ENCODE measurements at places on chromosomes 7 and 10.

DNA sequence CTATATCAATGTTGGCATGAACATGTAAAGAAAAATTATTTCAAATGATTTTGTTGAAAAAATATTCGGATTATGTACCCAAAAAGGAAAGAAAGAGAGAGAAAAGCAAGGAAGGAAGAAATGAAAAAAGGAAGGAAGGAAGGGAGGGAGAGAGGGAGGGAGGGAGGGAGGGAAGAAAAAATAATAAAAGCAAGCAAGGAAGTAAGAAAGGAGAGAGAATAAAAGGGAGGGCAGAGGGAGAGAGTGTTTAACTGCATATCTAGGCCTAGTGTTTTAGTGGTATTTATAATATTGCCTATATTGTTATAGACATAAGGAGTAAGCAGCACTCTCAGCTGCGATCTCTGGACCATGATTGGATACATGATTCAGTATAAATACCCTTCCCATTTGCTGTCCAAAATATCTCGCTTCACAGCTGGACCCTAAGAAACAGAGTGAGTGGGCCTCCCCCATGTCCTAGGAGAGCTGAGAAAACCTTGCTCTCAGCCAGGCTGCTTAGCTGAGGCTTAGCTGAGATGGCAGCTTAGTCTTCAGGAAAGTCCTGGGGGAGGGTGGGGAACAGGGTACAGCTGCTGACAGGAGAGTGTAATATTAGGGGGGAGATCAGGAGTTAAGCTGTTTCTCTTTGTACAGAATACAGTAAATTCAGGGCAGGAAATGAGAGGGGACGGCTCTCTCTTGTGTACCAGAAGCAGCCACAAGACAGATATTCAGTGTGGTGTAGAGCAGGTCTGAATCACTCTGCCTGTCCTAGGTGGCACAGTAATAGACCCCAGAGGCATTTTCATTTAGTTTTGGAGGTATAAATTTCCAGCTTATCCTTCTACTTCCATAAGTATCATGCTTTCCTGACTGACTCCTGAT lies 66.8 kb upstream of the TARP start:
- H3K4me3 ChIP-seq: no peak overlapping the region
- peak overlapping the region; percentile 34 for H3K27ac ChIP-seq

GRCh38 chr10:129365767-129366402 lies 101.2 kb upstream of the MGMT start:
- H3K36me3 ChIP-seq: no peaks in the 10 kb centered on the region
- H3K27ac ChIP-seq: no peak overlapping the region
- no peak overlapping the region for H3K4me3 ChIP-seq
- no peaks in the 10 kb centered on the region for H3K4me1 ChIP-seq
- peaks cover 25% of the 10 kb centered on the region for H3K27me3 ChIP-seq

DNA sequence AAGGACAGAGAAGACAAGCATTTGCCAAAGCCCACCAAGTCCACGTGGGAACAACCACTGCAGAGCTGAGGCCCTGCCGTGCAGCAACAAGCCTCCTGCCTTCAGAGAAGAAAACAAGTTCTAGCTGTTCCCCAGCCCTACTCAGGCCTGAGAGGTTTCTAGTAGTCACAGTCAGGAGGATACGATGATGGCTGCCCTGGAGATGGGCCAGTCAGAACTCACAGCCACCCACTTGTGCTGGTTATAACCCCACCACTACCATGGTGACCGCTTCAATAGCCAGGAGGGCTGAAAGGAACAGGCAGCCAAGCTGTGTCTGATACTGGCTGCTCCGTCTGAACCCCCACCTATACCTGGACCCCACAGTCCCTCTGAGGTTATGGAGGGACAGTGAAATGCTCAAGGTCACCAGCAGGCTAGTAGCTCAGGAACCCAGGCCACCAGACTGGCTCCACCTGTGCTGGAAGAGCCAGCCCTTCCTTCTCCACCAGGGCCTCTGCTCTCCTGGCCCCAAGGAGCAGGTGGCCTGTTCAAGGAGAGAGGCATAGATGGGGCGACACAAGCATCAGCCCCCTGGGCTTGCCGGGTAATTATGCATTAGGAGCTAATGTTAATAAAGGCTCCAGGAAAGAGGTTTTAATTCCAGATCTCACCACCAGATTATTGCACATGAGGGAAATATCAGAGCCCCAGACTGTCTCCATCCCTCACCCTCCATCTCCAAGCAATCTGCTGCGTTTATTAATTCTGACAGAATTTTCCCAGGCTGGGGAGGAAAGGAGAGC lies 125.8 kb upstream of the PCBD1 start:
- no peak overlapping the region for H3K27ac ChIP-seq
- H3K4me1 ChIP-seq: no peaks in the 10 kb centered on the region
- no peak for DNase-seq
- H3K36me3 ChIP-seq: no peaks in the 10 kb centered on the region
- H3K27me3 ChIP-seq: peaks cover 23% of the 10 kb centered on the region

- no peak for DNase-seq
- H3K36me3 ChIP-seq: peaks cover 2% of the 10 kb centered on the region
- no peak overlapping the region for H3K4me3 ChIP-seq
These were observed 1.5 kb upstream of the FERD3L start for GRCh38 chr7:19146699-19147098.

GRCh38 chr7:4227105-4228010 lies 454.7 kb upstream of the FOXK1 start:
- no peaks in the 10 kb centered on the region for H3K27me3 ChIP-seq
- no peak overlapping the region for H3K4me3 ChIP-seq
- no peak overlapping the region for H3K27ac ChIP-seq
- H3K4me1 ChIP-seq: peaks cover 2% of the 10 kb centered on the region
- H3K36me3 ChIP-seq: no peaks in the 10 kb centered on the region

DNA sequence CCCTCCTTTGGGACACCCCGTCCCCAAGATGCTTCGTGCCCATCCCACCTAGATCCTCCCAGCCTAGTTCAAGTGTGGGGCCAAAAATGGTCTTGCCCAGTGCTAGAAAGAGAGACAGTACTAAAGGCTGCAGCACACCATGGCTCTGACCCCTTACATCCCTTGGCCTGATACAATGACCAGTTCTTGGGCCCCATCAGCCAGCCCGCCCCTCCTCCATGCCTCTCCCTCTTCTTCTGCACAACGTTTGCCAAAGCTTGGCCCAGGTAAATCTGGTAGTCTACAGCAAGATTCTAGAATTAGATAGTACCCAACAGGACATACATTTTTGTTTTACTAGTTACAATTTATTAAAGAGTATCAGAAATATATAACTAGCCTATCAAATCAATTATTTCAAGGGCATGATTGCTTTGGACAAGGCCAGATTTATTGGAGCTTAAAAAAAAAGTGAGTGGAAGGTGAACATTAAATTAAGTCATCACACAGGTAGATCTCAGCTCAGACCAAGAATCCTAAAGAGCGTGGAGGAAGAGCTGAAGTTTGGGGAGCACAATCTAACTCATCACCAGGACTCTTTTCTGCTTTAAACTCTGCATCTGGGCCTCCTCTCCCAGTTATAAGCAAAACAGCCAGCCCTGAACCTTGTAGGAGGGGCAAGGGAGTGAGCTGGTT lies 69.8 kb downstream of the ZMIZ1 start:
- H3K4me1 ChIP-seq: peaks cover 43% of the 10 kb centered on the region
- peak overlapping the region; percentile 88 for H3K27ac ChIP-seq
- H3K27me3 ChIP-seq: no peaks in the 10 kb centered on the region
- peak overlapping the region; percentile 76 for H3K4me3 ChIP-seq
- H3K36me3 ChIP-seq: peaks cover 12% of the 10 kb centered on the region

DNA sequence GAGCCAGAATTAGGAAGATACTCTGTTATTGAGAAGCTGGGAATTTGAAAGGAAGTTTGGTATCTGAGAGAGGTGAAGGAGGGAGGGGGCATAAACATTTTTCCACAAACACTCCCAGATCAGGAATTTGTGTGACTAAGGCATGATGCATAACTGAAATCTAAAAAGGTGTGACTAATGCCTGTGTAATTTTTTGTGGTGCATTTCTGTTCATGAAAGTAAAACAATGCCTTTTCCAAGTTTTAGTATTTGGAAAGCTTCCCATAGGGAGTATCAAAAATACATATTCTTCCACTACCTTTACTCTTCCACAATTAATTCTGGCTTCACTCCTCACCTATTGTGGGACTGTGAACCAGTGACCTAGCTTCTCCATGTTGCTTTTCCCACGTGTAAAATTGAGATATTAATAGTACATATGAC lies 56.4 kb upstream of the CAV2 start:
- no peak overlapping the region for H3K4me3 ChIP-seq
- no peaks in the 10 kb centered on the region for H3K4me1 ChIP-seq
- no peak for DNase-seq
- H3K36me3 ChIP-seq: peaks cover 4% of the 10 kb centered on the region
- no peak overlapping the region for H3K27ac ChIP-seq
